ENCODE measurements at places on chromosomes 5 and 9.

DNA sequence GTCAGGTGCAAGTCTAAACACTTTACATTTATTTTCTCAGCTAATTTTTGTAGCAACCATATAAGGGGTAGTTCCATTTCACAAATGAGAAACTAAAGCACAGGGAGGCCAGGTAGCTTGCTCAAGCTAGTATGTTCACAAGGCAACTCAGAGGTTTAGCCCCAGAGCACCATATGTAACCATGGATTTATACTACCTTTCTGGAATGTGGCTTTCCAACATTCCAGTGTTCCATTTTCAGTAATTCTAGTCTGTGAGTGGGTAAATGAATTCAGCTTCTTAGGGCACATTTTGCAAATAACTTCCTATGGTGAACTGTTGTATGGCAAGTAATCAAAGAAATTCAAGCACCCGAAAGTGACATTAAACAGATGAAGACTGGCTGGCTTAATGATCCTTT, 25.0 kb upstream of the CAST start:
- DNase-seq, result no peak

- no peak for DNase-seq
Measured at GRCh38 chr5:54529565-54529964, 12.0 kb downstream of the SNX18 start.

DNA sequence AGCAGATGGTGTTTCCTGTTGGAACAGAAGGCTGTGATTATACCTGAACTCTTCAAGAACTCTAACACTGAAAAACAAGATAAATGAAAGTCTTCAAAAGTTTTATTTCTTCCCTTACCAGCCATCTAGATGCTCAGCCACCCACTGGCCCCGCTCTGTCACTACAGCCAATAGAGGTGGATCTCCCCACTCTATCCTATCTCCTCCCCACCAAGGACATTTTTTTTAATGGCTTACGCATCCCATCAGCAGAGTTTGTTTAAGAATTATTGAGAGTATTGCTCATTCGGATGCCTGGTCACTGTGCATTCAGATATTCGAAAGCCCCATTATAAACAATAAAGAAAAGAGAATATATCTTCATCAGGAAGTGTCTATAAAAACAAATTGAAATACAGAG, 159.4 kb downstream of the RASEF start:
- no peak for DNase-seq

GRCh38 chr5:14102666-14103065, 40.5 kb upstream of the TRIO start:
- DNase-seq, result no peak

All from LoVo (cell line).